ENCODE measurements at places on chromosomes 13 and 19. TPM values are rescaled to one million over a fixed set of nuclear protein-coding genes. Genes with fewer than 3 reads are reported as not detected.

SETDB2 gene
- 17.0 TPM for total RNA-seq

PEAK3 gene
- total RNA-seq, result not detected

C1QTNF9B gene
- not detected for total RNA-seq

CYP4F2 gene
- total RNA-seq, result not detected

ALG11 gene
- 24.0 TPM for total RNA-seq

RB1 gene
- total RNA-seq, result 37.9 TPM

CCNA1 gene
- 6.6 TPM for total RNA-seq

ZNF253 gene
- total RNA-seq, result 47.6 TPM

ZFR2 gene
- 11.1 TPM for total RNA-seq

ZNF583 gene
- total RNA-seq, result 34.0 TPM

MEDAG gene
- 0.27 TPM for total RNA-seq

SULT2A1 gene
- not detected for total RNA-seq

GIPR gene
- total RNA-seq, result not detected

ZNF763 gene
- 6.0 TPM for total RNA-seq

CBLC gene
- total RNA-seq, result 0.82 TPM

PPP1R13L gene
- 1.4 TPM for total RNA-seq

DLEU7 gene
- total RNA-seq, result 8.6 TPM

SPIB gene
- total RNA-seq, result not detected

EIF3K gene
- total RNA-seq, result 98.1 TPM

VSTM2B gene
- 2.6 TPM for total RNA-seq

SLC25A15 gene
- total RNA-seq, result 16.3 TPM

CNFN gene
- total RNA-seq, result not detected

BEST2 gene
- not detected for total RNA-seq

TNNI3 gene
- 0.36 TPM for total RNA-seq

FBXO17 gene
- total RNA-seq, result 4.4 TPM

LILRA2 gene
- total RNA-seq, result 0.27 TPM

LHB gene
- not detected for total RNA-seq

CACNG6 gene
- total RNA-seq, result not detected

PRKCG gene
- 1.7 TPM for total RNA-seq

DUXA gene
- not detected for total RNA-seq

FPR1 gene
- total RNA-seq, result 3.2 TPM

FCER2 gene
- total RNA-seq, result 0.18 TPM

C19orf73 gene
- 1.5 TPM for total RNA-seq

SLC25A42 gene
- total RNA-seq, result 11.1 TPM

SCGB2B2 gene
- total RNA-seq, result 1.6 TPM

FUZ gene
- 15.3 TPM for total RNA-seq

KRTDAP gene
- not detected for total RNA-seq

PLPP2 gene
- 10.1 TPM for total RNA-seq

MBD3 gene
- total RNA-seq, result 39.5 TPM

SERPINE3 gene
- total RNA-seq, result 0.27 TPM

STOML3 gene
- total RNA-seq, result 0.36 TPM

HPN gene
- 0.27 TPM for total RNA-seq

DHPS gene
- 59.1 TPM for total RNA-seq

CGB5 gene
- total RNA-seq, result not detected

METTL21C gene
- total RNA-seq, result 0.82 TPM

DAND5 gene
- 0.18 TPM for total RNA-seq

ATP8B3 gene
- 0.27 TPM for total RNA-seq

NXNL1 gene
- not detected for total RNA-seq

RPL18A gene
- 486 TPM for total RNA-seq

ZNF433 gene
- 15.1 TPM for total RNA-seq

NDUFA3 gene
- total RNA-seq, result 10.5 TPM

CBARP gene
- total RNA-seq, result 5.6 TPM

C3 gene
- 20.8 TPM for total RNA-seq

FXYD5 gene
- total RNA-seq, result 1.00 TPM

TYROBP gene
- total RNA-seq, result 3.1 TPM

MISP gene
- 0.18 TPM for total RNA-seq

SIGLECL1 gene
- total RNA-seq, result not detected

ACP7 gene
- total RNA-seq, result not detected

EFNB2 gene
- 26.0 TPM for total RNA-seq

Measured in cerebellum (tissue), 4 donors.